Stimulated activated CD4-positive, alpha-beta T cell treated with anti-CD3 and anti-CD28 coated beads, TNF-alpha, amount 100 ng/mL, for 24 hours (primary cell): ENCODE measurements at places on chromosomes 5 and 9.

- DNase-seq = no peak
Measured at GRCh38 chr9:133684121-133684935, 48.2 kb downstream of the DBH start.

DNA sequence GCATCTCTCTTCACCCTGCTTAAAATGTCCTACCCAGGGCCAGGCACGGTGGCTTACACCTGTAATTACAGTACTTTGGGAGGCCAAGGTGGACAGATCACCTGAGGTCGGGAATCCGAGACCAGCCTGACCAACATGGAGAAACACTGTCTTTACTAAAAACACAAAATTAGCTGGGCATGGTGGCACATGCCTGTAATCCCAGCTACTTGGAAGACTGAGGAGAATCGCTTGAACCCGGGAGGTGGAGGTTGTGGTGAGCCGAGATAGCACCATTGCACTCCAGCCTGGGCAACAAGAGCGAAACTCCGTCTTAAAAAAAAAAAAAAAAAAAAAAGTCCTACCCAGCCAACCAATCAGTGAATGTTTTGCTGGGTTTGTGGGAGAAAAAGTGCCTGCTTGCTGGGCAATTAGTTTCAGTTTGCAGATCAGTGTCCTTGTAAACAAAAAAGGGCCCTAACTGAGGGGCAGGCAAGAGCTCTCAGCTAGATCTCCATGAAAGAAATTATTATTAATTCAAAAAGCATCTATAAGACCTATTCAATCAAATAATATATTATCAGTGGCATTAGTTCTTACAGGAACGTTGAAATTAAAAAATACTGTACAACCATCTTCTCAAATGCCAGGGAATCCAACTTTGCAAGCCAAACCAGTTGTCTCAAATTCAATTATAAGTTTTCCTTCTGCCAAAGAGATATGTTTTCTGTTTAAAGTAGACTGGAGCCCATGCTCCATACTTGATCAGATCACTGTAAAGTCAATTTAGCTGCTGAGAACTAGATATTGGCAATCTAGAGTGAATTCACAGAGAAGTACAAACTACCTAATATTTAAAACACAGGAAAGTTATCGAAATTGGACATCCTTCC is 3.9 kb downstream of the MEGF9 start:
- DNase-seq = no peak

DNA sequence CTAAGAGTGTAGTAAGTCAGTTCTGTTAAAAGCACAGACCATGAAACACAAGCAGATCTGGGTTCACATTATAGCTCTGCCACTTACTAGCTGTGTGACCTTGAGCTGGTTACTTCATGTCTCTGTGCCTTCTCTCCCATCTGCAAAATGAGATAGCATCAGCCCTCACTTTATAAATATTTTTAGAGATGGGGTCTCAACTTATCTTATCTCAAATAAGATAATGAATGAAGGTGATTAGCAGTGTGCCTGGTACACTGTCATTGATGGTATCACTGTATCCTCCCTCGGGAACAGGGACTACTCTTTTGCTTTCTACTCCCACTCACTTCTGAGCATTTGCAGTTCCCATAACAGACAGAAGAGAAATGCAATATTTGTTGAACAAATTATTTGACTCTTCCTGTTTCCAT is 52.4 kb downstream of the GALNT10 start:
- no peak for DNase-seq

- DNase-seq = no peak
Measured at GRCh38 chr5:122880170-122880689, 34.8 kb downstream of the SNX24 start.

GRCh38 chr9:70569070-70569772 is 154.8 kb upstream of the KLF9 start:
- no peak for DNase-seq

GRCh38 chr5:109855056-109855455 is 165.3 kb downstream of the MAN2A1 start:
- no peak for DNase-seq

DNA sequence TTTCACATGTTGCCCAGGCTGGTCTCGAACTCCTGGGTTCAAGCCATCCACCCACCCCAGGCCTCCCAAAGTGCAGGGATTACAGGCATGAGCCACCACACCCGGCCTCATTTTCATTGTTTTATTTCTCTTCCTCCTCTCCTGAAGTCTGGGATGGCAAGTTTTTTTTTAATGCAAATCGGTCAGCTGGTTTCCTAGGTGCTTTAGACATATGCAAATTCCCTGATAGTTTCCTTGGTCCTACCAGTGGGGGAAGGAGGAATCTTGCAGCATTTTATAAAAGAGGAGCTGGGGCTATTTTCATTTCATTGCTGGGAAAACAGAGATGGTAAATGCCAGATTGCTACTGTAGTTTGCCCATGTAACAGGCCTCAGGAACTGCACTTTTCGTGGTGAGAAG is 179.4 kb downstream of the ACTL7B start:
- DNase-seq = no peak

GRCh38 chr9:95018099-95018936 is 291.8 kb downstream of the AOPEP start:
- no peak for DNase-seq

- DNase-seq = no peak
Measured at GRCh38 chr5:173778152-173778782, 109.9 kb upstream of the CPEB4 start.

GRCh38 chr9:23746317-23746716 is 79.7 kb downstream of the ELAVL2 start:
- no peak for DNase-seq
